Right ventricle myocardium superior (tissue), 1 donor: ENCODE measurements at places on chromosomes 4 and X. TPM values are rescaled to one million over a fixed set of nuclear protein-coding genes. Genes with fewer than 3 reads are reported as not detected.

STARD8 gene
- 10.5 TPM for total RNA-seq

OTUD6A gene
- not detected for total RNA-seq

TCEAL6 gene
- total RNA-seq: not detected

CBLL2 gene
- not detected for total RNA-seq

SRPK3 gene
- 38.0 TPM for total RNA-seq

STATH gene
- not detected for total RNA-seq

ZNF157 gene
- total RNA-seq: not detected

VCX3A gene
- total RNA-seq: not detected

GABRQ gene
- not detected for total RNA-seq

SPANXN4 gene
- total RNA-seq: not detected

GABRE gene
- 28.0 TPM for total RNA-seq

CABS1 gene
- total RNA-seq: not detected

EXOC1L gene
- total RNA-seq: not detected

TMPRSS11A gene
- not detected for total RNA-seq

SH3BP2 gene
- 24.9 TPM for total RNA-seq

- DNase-seq: no peak
Observed at GRCh38 chrX:15242899-15243555, 26.9 kb downstream of the ASB9 start.

GRCh38 chr4:122855353-122855890 lies 28.8 kb downstream of the FGF2 start:
- DNase-seq: no peak

DNA sequence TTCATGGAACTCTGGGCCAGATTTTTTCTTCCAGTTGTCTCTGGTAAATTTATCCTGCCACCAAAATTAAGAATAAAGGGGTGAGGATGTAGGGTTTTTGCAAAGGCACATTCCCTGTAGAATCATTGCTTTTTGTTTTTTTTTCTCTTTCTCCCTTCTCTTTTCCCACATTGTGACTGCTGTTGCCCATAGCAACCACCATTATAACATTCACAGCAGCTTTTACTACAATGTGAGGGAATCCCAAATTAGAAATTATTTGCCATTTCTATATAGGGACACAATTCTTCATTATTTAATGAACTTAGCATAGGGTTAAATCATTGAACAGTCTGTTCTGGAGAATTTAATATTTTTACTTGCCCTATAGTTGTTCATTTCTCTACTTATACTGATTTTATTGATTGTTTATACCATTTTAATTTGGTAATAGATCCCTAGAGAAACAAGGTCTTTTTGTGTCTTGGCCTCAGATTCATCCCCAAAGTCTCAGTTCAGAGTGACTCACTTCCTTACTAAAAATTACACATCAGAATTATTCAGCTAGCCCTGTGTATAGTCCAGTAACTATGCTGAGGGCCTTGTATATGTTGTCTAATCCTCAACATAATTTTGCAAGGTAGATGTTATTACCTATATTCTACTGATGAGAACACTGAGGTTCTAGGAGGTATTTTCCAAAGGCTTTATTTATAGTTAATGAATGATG lies 80.8 kb upstream of the ANK2 start:
- no peak for DNase-seq

DNA sequence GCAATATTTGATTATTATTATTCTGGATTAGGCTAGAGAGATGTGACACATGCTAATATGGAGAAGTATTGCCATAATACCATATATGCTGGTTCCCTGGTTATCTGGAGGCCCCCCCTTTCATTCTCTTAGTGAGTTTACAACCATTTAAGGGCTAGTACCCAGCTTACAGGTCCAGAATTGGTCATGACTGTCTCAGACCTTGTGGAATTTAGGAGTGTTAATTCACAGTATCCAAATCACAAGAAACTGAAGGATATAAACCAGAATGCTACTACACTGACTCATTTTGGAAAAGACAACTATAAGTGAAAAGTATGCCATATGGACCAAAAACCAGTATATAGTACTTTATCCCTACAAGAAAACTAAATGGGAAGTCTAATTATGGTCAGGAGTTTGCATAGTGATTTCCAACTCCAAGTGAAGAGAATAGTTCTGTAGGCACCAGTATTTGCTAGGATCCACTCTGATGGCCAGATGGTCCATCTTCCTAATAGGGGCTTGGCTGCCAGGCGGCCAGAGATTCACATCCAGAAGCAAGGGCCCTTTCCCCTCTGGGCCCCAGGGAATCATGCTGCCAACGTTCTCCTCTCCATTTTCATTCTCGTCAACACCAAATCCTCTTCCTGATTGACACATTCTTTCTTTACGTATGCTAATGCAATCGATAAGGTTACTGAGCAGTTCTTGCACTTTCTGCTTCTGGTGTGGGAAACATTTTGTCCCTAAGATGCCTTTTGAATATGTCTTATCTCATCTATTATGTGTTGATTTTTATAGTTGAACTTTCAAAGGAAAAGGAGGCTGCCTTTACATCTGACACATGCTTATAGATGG lies 123.6 kb downstream of the SHROOM3 start:
- DNase-seq: no peak

DNA sequence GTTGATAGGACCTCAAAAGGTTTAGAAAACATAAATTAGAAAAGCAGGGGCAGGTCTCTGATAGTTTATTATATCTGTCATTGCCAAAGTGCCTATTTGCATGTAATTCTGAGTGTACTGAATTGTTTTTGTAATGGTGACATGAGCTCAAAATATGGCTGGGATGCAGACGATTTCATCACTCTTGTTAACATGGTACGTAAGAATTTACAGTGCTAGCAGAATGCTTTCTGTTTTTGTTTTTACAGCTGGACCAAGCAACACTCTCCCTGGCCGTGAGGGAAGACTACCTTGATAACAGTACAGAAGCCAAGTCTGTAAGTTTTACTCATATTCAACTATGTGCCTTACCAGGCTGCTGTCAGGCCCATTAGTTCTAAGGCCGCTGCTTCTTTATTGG lies 58.1 kb downstream of the PHEX start:
- no peak for DNase-seq

GRCh38 chrX:44012484-44013096 lies 39.4 kb upstream of the NDP start:
- peak; percentile 46 for DNase-seq

DNA sequence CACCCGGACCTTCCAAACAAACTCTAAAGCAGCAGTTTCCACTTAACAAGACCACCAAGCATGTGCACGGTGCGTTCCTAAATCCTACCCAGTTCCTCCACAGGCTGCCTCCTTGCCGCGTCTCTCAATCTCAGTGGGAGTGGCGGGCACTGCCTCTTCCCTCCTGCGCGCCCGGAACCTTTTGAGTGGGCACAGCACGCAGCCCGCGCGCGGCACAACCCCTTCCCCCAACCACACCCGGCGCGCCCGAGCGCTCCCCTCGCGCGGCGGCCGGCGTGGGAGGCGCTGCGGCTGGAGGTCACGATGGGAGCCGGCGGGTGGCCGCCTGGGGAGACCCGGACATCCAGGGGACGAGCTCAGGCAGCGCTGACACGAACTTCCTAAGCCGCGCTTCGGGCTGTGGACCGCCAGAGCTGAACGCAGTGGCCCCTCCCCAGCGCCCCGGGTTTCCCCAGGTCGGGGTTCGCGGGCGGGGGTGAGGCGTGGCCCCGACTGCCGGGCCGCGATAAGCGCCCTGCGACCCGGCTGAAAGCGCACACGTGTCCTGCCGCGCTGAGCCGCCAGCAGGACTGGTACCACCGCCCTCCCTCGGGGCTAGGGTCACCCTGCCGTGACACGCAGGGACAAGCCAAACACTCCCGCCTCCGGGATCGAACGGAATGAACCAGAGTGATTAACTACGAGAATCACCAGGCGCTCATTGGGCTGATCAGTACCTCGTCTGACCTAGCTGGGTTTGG lies at the start of gene ABCG2:
Gene ABCG2 (minus strand): TSS at position 151 of the 740 bp plus-strand sequence. CDS start 18,644 bp downstream, outside the sequence.
- DNase-seq: peak; percentile 38

DNA sequence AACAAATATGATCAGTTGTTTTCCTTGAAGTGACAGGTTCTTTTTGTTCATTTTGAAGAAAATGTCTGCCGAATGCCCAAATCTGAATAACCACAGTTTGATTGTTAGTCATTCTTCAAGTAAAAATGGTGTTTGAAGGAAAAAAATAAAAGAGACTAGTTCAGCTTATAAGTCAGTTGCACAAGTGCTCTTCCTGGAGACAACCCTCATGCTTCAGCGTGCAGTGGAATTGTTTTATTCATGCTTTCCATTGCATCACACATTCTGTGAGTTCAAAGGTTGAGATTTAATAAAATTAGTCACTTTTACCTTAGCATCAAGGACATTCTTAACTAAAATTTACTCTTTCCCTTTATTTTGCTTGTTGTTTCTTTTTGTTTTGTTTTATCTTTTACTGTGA lies 404.9 kb downstream of the ZNF674 start:
- no peak for DNase-seq

DNA sequence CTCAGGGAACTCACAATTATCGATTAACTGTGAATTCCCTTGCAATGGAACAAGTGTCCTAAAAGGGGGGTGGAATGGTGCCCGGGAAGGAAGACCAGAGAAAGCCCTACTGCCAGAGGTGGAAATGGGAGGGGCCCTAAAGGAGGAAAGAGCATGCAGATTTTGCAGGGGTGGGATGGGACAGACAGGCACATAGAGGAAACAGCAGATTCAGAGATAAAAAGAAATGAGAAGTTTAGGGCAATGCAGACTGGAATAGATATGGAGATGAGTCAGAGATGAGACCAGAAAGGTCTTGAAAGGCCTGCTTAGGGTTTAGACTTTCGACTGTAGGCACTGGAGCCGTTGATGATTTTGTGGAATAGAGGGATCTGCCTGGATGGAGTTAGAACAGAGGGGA lies 57.4 kb upstream of the PITX2 start:
- no peak for DNase-seq

- no peak for DNase-seq
Observed at GRCh38 chrX:110853610-110854009, 58.0 kb upstream of the CHRDL1 start.

GRCh38 chr4:47538825-47539154 lies 53.7 kb downstream of the ATP10D start:
- no peak for DNase-seq

DNA sequence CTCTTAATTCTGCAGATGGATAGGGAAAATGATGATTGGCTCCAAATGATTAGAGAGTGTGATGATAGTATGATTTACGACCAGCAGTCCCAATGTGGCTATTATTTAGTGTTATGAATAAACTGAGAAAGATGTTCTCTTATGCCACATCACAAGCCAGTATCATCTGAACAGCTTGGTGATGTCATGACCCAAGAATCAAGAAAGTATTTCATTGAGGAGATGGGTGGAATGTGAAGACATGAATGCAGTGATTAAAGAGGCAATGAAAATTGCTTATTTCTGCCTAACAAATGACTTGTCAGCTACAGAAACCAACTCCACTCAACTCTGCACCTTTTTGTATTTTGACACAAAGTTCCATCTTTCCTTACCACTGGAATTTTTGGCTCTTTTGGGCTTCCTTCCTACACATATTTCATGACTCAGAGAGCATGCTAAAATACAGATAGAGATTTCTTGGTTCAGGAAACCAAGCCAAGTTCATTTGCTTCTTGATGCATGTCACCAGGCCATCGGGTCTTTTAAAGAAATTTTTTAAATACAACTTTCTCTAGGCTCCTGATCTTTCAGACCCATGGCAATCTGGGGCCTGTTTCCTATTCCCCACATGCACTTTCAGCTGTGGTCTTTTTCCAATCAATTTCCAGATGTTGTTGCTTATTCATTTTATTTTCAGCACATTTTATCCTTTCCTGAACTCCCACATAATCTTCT lies 174.2 kb downstream of the HHIP start:
- DNase-seq: no peak

DNA sequence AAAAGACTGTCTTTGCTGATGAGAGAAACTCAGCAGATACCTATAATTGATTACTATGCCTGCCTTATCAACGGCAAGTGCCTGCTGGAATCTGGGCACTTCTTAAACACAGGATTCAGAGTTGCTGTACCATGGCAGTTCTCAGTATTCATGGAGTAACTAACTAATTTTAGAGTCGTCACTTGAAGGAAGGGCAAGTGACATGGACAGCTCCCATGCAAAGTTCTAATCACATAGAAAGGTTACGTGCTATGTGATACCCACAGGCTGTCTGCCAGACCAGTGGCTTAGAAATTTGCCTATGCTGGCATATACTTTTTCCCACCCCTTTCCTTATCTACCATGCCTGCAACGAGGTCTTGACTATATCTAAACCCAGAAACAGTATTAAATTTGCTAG lies 931.1 kb upstream of the TENM3 start:
- DNase-seq: no peak
